Stimulated activated CD4-positive, alpha-beta T cell treated with anti-CD3 and anti-CD28 coated beads, Interleukin-12 subunit alpha, Interleukin-12 subunit beta, amount 100 ng/mL, for 48 hours (primary cell): ENCODE measurements at places on chromosomes 5 and 9.

- DNase-seq: no peak
Measured at GRCh38 chr9:127876764-127877562, 512 bp downstream of the AK1 start.

DNA sequence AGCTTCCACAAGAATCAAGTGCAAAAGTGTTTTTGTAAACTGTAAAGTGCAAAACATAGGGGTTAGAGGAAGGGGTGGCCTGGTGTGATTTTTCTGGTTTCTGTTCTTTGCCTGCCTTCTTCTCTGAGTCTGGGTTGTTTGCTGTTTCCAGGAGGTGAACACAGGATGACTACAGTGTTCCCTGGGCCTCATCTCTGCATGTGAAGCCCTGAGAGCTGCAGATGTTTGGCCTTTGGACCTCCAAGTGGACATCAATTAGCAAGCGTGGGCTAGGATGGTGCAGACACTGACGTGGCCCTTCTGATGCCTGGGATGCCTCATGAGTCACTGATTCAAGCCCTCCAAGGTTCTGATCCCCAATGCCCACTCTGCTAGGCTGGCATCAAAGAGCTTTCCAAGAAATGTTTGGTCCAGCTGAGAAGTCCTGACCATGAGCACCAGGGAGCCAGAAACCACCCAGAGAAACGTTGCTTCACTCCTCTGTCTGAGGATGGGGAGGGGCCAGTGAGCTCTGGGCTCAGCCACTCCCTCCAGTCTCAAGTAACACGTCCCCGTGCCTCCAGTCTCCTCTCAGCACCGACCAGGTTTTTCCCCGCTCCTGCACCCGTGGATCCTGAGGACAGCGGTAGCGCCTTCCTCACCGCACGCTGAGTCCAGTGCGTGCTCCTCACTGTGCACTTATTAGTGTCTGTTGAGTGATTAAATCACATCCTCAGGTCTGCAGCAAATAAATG is 7.6 kb downstream of the IL9 start:
- no peak for DNase-seq

GRCh38 chr5:123755653-123756317 is 243.8 kb downstream of the CSNK1G3 start:
- no peak for DNase-seq

- peak; percentile 69 for DNase-seq
Measured at GRCh38 chr5:156920042-156920860, 42.8 kb downstream of the TIMD4 start.

DNA sequence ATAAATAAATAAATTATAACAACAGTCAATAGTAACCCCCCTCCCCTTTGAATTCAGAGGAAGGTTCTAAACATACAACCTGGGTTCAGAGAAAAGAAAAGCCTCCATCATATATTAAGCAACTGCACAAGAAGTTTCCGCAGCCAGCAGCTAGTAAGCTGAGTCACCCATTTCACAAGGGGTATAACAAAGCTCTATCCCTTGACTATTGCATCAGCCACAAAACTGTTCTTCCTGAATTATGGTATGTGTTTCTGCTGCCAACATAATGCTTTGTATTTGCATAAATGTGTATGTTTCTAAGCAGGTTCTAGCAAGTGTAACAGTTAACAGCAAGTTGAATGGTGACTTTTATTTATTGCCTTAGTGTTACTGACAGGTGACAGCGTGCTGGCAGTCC is 6.8 kb upstream of the CEP120 start:
- no peak for DNase-seq

DNA sequence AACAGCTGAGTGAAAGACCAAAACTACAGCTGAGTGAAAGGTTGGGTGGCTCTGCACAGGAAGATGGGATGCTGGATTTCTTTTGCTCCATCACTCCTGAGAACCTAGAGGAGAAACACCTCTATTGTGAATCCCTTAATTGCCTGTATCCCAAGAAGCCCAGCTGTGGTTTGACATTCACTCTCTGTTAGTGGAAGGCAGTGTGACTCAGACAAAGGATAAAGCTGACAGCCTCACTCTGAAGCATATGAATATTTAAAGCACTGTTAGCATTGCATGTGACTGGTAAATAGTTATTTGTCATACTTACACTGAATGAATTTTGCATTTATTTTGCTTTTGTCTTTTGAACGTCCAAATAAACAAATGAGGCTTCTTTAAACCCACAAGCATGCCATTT is 367.1 kb upstream of the RIOK2 start:
- DNase-seq: no peak

DNA sequence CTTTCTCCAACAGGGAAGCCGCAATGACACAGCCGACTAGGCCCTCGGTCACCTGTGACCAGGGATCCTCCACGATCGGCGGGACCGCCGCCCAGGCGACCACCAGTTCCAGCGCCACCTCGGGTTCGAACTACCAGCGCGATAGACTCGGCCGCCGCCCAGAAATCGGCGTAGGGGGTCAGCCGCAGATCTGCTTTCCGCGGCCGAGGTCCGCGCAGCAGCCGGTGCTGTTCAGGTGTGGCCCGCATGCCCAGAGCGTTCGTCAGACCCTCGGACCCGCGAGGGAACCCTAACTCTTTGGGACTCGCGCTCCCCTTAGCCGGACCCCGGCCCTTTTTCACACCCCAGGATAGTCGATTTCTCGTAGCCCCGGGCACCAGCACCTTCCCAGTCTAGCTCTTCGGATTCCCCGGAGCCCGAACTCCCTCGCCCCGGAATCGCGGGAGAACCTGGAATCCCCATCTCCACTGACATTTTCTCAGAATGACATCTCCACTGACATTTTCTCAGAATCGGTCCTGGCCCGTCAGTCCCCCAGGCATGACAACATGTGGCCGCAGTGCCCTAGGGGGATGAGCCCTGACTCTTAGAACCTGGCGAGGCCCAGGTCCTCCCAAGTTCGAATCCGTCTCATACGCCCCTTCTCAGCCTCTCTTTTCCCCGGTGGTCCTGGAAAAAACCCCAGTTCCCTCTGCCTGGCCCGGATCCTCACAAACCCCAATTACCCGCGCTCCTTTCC is 428 bp downstream of the C5orf52 start:
- DNase-seq: no peak

GRCh38 chr5:172935096-172935495 is 24.1 kb upstream of the RPL26L1 start:
- no peak for DNase-seq

- DNase-seq: no peak
Measured at GRCh38 chr9:32627394-32627954, 8.0 kb downstream of the TAF1L start.

GRCh38 chr5:93575461-93576414 is 5.3 kb downstream of the NR2F1-AS1 start:
- DNase-seq: no peak

DNA sequence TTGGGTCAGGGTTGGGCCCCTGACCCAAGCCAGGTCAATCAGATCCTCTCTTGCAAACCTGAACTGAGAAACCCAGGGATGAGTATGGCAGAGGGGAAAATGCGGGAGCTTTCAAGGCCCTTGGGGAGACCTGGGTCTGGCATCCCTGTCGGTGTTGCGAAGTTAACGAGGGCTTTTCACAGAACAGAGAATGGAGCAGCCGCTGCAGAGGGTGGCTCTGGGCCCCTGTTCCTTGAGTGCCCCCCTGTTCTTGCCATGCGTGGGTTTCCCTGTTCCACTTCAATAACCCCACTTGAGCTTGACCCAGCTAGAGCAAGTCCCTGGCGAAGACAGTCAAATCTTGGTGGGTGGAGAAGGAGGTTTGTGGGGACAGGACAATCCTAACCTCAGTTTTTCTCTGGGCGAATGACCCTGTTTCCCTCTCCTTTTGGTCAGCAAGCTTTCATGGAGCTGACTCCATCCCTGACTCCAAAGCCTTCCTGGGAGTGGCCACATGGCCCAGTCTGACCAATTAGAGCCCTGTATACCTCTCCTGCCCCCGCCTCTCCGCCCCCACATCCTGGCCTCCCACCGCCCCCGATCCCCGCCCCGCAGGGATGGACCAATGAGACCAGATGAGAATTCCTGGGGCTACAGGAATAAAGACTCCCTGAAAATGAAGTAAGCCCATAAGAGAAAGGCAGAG is 2.9 kb upstream of the VDAC1 start:
- no peak for DNase-seq

GRCh38 chr9:116953271-116953670 is 266.2 kb downstream of the TRIM32 start:
- DNase-seq: no peak

GRCh38 chr9:38316166-38316780 is 76.2 kb upstream of the ALDH1B1 start:
- DNase-seq: no peak

DNA sequence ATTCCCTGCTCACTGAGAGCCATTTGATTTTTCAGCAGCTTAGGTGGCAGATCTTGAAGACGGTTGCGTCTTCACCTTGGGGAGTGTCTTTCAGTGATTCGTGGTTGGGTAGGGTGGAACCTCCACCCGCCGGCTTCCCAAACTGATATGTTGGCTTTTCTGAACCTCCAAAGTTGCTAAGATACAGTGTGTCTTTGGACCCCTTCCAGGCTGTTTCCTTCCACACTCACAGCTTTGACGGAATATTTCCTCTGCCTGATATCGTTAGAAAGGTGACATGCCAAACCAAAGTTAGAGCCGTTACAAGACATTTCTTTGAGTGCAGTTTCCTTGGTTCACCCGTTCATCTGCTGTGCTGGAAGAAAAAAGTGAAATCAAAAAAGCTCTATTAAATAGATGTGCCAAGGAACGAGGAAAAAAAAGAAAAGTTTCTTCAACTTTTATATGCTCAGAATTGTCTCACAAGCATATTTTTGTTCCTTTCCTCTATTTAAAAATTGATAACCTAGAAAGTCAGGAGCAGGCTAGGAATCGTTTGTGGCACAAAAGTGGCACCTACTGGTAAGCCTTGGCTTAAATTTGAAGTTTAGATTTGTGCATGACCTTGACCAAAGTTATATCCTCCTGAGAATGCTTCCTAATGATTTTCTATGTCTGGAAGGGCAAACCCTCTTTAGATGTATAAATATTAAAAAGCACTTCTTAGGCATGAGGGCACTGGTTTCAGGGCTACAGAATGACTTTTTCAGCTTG is 270.7 kb upstream of the WWC1 start:
- no peak for DNase-seq

- DNase-seq: no peak
Measured at GRCh38 chr9:4769321-4770080, 23.2 kb upstream of the RCL1 start.

GRCh38 chr9:87959916-87960581 is 14.3 kb downstream of the CDK20 start:
- no peak for DNase-seq

- DNase-seq: no peak
Measured at GRCh38 chr9:121731919-121732318, 80.5 kb downstream of the DAB2IP start.

DNA sequence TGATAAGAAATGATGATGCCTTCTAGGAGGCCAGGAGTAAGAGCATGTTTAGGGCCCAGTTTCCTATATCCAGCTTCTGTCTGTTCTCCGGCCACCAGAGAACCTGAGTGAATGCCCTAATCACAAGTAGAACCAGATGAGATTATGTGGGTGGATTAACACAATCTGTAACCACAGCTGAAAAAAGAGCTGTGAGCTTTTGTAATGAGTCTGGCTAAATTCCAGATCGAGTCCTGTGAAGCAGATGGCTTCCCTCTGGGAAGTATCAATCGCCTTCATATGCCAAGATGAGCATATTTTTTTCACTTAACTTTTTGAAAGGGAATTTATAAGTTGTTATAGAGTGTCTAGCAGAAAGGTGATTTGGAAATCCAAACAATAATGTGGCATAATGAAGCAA is 99.8 kb downstream of the NNT start:
- no peak for DNase-seq

- no peak for DNase-seq
Measured at GRCh38 chr5:106014262-106014661, 1656.5 kb downstream of the EFNA5 start.
